ENCODE measurements at places on chromosomes 1 and 21. TPM values are rescaled to one million over a fixed set of nuclear protein-coding genes. Genes with fewer than 3 reads are reported as not detected.

Gene ZSWIM5
- 3.7 TPM for total RNA-seq

Gene MEAF6
- total RNA-seq: 34.1 TPM

Gene AKIRIN1
- total RNA-seq: 31.7 TPM

Gene TFF2
- total RNA-seq: not detected

Gene ZBTB8OS
- total RNA-seq: 25.0 TPM

Gene TCHHL1
- total RNA-seq: not detected

DNA sequence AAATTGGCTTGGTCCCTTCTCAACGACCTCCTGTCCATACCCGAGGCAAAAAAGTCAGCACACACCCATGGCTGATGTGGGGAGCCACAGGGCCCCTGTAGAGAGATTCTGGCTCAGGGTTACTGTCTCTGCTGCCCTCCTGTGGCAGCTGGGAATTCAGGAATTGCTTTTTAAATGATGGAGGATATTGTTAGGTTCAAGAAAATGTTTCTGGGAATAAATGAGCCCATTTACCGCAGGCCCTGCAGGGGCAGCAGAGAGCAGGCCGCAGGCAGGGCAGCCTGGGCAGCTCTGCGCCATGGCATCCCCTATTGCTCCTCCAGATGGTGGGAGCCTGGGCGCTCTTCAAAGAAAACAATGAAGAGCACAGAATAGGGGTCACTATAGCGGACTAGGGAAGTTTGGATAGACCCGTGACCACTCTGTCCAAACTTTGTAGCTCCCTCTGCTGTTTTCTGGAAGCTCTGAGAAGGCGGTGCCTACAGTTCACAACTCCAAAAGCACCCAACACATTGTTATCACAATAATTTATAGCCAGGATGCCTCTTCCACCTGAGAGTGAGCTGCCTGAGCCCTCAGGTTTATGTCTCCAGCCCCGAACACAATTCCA is 201.1 kb downstream of the BACH1 start:
- DNase-seq: peak; percentile 16

- DNase-seq: no peak
Observed at GRCh38 chr1:3940754-3941345, 40.8 kb upstream of the C1orf174 start.

DNA sequence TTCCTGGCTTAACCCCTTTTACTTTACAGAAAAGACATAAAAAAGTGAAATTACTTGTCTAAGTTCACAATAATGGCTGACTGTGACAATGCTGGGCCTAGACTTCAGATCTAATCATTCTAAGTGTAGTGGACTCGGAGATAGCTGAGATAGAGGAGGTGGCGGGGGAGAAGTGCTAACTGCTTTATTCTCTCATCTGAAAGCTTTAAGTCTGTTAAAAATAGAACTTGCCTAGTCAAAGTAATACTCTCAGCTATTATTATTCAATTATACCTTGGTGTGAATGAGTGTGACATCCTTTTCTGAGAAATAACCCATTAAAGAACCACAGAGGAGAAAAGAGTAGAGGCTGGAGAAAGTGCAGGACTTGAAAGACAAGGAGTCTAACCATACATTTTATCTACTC is 96.1 kb upstream of the OLIG2 start:
- DNase-seq: no peak

DNA sequence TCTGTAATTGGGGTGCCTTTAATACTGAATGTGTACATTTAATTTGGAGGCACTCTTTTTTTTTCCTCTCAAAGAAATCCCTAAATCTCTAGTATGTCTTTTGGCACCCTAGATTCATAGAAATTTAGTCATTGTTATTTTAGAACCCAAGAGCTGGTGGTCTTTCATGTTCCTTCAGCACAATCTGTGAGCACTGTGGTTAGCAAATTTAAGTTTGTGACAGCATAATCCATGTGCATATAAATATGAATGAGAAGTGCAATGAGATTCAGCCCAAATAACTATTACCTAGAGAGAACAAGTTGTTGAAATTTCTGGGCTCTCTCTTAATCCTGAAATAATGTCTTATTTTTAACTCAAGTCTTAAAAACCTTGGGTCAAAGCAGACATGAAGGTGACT is 4.5 kb downstream of the PPP1R8 start:
- DNase-seq: no peak

- DNase-seq: no peak
Observed at GRCh38 chr1:111754984-111755330, 744 bp upstream of the DDX20 start.

- DNase-seq: no peak
Observed at GRCh38 chr1:167747988-167748387, 26.2 kb downstream of the MPZL1 start.

All from dermis microvascular lymphatic vessel endothelial cell (primary cell).